ENCODE measurements at places on chromosomes 3 and 15.

GRCh38 chr3:152261329-152261728 lies 7.4 kb upstream of the MBNL1 start:
- no peak for DNase-seq

- DNase-seq: no peak
Observed at GRCh38 chr3:140883428-140884040, 58.1 kb upstream of the SLC25A36 start.

DNA sequence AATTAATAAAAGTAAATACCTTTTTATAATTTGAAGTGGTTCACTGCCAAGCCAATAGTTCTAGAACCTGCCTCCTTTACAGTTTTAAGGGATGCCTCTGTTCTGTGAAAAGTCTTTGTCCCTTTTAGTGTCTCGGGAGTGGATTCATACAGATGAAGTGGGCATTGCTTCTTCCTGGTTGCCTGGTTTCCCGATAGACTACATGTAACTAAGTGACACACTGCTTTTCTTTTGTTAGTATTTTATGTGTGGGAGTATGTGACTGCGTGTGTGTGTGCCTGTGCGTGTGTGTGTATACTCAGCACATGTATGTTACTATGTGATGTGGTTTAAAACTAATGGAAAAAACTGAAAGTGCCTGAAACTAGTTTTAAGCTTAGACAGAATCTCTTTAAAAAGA lies 21.1 kb downstream of the PSMD6 start:
- DNase-seq: no peak

DNA sequence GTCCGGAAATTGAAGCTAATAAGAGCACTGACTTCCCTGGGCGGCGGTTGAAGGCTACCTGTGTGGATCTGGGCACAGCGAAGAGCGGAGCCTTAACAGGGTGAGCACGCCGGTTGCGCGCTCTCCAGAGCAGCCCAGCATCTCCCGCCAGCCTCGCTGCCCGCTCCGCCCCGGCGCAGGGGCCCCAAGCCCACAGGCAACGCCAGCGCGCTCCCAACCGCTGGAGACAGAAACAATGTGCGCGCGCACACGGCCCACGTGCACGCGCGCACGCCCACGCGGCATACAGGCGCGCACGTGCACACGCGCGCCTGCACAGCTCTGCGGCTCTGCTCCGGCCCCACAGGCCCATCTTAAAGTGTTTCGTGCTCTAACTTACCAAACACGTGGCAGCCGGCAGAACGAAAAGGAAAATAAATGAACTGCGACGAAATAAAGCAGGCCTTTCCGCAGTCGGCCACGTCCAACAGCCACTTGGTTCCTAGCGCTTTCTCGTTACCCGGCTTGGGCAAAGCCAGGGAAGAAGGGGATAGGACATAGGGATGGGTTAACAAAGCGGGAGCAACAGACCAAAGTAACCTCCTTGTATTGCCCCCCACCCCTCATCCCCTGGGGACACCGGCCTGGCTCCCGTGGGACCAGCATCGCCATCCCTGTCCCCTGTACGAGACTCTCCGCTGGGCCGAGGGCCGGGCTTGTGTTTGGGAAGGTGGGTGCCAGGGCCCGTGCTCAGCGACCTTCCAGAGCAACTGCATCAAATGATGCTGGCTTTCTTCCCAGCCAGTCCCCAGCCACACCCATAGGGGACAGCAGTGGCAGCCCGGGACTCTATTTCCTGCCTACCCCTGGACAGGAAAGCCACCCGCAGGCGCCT lies 203.7 kb downstream of the ABHD5 start:
- no peak for DNase-seq

DNA sequence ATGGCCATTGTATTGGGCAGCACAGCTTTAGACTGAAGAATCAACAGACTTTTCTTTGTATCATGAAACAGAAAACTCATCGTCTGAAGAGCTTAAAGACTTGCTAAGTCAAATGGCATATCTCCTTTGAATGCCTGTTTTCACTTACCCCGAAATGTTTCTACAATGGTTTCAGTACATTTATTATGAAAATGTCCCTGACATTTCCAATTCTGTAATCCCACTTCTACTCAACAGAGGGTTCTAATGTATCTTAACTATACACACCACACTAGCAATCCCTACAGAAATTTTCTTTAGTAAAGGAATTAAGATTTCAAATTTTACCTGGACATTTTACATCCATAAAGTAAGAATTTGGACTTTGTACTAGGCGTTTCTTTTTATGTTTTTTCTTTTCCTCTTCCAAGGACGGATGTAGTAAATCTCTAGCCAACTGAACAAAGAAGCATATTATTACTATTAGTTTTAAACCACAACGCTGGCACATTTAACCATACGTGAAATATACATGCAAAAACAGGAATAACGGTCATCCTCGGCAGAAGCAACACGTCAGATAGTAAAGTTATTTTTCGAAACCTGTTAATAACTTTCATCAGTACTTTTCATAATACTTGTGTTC lies 1.1 kb downstream of the RPS27L start:
- no peak for DNase-seq

GRCh38 chr15:77974098-77974414 lies 103.5 kb downstream of the TBC1D2B start:
- no peak for DNase-seq

- no peak for DNase-seq
Observed at GRCh38 chr3:101077361-101078011, 84.3 kb upstream of the ABI3BP start.

DNA sequence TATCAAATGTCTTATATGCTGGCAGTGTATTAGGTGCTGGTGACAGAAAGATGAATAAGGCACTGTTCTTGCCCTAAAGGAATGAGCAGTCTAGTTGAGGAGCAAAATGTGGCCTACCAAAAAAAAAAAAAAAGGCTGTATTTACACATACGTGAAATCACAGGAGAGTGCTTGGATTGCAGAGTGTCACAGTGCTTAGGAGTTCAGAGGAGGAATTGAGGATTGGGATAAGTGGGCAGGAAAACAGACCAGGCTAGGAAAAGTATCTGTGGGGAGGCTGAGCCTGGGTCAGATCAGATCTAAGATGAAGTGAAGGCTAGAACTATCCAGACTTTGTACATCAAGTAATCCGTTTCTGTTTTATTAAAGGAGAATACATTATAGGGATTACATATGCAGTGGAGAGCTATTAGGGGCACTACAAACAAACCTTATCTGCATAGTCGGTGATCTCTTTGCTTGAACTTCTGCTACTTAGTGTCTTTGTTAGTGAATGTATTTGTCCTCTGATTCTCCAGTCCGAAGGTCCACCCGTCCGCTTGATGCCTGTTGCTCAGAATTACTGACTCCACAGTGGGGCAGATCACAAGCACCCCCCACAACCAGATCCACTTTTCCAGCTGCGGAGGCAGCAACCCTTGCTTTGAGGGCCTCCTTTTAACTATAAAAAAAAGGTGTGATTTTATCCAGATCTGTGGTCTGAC lies 80.0 kb downstream of the FNDC3B start:
- DNase-seq: no peak

DNA sequence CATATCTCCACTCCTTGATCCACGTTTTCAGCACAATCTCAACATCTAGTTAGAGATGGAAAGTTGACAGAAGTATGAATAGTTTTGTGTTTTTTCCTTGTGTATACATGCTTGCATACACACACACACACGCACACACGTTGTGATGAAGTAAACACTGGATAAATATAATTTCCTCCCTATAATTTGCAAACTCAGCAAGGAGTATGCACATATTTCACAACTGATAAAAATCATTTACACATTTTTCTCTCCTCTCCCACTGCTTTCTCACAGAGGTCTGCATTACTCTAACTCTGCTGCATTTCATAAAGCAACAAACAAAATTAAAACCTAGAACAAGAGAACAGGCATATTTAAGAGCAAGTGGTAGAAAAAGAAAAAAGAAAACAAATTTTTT lies 320.9 kb downstream of the ERC2 start:
- DNase-seq: no peak

DNA sequence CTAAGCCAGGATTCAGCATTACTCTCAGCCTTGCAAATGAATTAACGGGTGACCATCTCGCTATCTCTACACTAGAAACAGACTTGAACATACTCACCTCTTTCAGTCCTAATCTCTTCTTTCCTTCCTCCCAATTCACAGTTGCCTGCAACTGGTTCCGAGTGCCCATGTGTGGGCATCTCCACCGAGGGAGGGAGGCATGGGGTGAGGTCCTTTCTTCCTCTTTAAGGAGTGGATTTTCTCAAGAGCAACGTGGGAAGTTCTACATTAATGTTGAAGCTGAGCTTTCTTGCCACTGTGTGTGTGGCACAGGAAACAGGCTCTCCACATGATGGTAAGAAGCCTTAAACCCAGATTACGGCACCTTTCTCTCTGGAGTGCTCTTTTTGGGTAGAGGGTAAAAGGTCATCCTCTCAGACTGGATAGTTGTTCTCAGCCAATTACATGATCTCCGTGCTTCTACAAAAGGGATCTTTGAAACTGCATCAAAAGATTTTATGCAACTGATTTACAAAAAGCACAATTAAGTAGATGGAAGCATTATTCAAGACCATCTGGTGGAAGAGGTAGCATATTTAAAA lies 286.8 kb upstream of the NR2F2 start:
- no peak for DNase-seq

DNA sequence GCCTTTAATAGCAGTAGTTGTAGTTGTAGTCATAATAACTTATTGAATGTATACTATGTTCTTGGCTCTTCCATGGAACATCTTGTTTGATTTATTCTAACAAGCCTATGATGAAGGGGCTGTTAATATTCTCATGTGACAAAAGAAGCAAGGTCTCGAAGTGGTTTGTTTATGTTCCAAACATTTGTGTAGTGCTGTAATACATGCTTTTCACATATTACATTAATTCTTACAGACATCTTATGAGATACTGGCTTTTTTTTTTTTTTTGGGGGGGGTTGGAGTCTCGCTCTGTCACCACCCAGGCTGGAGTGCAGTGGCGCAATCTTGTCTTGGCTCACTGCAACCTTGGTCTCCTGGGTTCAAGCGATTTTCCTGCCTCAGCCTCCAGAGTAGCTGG lies 252.3 kb downstream of the PTPRG start:
- DNase-seq: no peak

DNA sequence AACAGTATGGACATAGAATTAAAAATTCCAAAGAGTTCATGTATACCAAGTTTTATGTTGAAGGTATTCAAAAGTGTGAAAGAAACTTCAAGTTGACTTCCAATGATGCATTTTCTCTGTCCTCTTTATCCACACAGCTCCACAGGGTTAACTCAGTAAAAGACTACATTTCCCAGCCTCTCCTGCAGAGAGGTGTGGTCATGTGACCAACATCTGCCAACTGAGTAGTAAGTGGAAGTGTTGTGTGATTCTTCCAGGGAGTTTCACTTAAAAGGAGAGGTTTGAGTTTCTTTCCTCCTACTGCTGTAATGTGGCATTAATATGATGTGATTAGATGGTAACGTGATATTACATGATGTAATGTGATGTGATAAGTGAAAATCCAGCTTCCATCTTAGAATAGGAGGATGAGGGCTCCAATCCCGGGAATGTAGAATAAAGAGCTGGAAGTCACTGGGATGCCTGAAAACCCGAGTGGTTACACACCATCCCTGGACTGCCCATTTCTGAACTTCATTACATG lies 280.6 kb downstream of the ARRDC4 start:
- no peak for DNase-seq

- DNase-seq: no peak
Observed at GRCh38 chr15:44782516-44782915, 46.2 kb downstream of the TRIM69 start.

DNA sequence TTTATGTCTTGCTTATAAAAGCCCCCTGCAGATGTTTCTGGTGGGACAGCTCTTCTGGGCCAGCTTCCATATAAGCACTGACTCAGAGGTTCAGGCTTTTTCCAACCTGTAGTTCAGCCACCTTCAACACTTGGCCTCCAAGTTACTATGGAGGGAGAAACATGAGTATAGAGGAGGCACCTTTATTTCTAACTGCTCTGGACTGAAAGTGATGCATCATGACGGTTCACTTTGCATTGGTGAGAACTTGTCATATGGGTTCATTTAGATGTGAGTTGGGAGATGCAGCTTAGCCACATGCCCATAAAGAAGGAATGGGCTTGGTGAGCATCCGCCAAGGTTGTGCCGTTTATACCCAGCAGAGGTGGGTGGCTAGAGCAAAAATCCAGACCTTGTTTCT lies 58.8 kb upstream of the CFAP161 start:
- DNase-seq: no peak

DNA sequence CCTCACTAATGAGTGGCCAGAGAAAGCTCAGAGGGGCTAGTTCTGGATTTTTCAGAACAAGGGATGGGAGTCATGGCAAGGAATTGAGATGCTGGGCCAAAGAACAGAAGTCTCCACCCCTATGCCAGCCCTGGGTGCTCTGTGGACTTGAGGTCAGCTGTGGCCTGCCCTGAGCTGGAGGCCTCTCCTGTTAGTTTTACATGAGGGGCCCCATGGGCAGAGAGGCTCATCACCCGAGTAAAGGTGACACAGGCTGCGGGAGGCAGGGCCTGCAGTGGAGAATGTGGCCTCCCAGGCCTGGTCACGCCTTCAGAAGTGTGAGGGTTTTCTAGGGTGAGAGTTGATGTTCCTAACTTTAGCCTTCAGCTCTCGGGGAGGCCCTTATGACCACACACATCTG lies 44.9 kb downstream of the ABHD5 start:
- DNase-seq: no peak

GRCh38 chr3:67678665-67679064 lies 24.3 kb upstream of the SUCLG2 start:
- no peak for DNase-seq

- no peak for DNase-seq
Observed at GRCh38 chr3:108450444-108450843, 60.0 kb downstream of the MYH15 start.

DNA sequence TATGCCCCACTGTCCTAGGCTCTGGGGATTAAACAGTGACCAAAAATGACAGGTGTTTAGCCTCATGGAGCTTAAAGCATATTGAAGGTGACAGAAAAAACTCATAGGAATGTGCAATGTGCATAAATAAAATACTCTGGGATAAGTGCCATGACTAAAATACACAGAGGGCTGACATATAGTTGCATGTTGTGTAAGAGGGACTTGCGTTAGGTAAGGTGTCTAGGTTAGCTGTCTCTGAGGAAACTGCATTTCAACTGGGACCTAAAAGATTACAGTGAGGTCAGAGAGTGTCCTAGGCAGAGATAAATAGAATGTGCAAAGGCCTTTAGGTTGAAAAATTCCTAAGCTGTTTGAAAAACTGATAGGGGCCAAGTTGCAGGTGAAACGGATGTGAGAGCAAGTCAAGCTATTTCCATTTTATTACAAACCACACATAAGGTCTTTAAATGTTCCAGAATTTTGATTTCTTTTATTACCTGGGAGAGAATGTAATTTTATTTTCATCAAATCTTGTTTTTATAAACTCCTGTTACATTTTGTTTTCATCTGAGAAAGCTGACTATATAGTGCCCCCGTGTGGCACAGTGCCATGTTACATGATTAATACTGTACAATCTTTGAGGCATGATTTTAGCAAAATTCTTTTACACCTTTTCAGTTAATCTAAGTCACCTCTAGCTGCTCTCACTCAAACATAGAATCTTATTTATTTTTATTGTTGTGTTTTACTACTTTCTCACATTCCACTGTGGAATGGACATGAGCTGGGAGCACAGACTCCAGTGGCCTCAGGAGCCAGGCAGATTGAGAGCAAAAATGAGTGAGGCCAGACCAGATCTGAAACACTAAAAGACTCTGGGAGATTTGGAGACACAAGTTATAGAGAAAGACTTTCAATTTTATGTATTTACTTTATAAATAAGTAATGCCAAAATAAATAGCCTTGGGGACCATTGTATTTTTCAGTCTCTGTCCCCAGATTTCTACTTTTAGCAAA lies 259.6 kb upstream of the ZNF717 start:
- DNase-seq: no peak
